Urinary bladder (tissue), 4 donors: ENCODE measurements at places on chromosomes 16 and 17. TPM values are rescaled to one million over a fixed set of nuclear protein-coding genes. Genes with fewer than 3 reads are reported as not detected.
A peak's percentile ranks its signal among the peaks of the same experiment; 100 is the strongest.

DNA sequence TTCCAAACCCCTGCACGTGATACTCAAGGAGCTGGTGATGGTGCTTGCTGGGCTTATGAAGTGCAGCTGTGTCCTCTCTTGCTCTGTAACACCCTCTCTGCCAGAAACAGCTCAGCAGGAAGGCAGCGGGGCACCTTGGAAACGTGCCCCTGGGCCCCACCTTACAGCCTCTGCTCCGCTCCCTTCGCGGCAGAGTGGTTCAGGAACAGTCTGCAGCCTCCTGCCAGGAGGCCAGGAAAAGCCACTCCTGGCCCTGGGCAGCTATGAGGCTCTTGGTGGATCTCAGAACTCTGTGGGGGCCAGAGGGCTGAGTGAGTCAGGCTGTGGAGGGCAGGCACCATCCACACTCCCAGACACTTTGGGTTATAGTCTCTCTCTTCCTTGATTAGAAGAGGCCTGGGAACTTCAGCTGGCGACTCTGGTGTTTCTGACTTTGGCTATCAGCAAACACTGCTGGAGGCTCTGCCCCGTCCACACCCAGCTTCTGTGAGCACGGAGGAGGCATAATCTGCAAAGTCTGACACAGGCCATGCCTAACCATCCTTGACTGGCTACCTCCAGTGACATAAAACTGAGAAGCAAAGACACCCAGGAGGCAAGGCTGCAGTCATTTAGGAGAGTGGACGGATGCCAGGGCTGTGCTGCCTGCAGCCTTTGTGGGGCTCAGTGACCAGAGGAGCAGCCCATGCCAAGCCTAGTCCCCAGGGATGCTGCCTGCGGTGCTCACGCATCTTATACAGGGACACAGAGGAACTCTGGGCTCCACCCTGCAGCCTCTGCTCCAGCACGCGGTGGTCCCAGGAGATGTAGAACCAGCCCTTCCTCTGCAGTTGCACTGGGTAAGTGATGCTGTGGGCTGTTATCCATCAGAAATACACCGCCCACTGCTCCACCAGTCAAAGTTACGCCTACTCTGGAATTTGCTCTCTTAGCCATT lies 65.3 kb downstream of the METRNL start:
- no peak for DNase-seq

GSDMA gene
- total RNA-seq = 0.21 TPM

IL34 gene
- total RNA-seq = 10.6 TPM

SHBG gene
- 0.32 TPM for total RNA-seq

DNA sequence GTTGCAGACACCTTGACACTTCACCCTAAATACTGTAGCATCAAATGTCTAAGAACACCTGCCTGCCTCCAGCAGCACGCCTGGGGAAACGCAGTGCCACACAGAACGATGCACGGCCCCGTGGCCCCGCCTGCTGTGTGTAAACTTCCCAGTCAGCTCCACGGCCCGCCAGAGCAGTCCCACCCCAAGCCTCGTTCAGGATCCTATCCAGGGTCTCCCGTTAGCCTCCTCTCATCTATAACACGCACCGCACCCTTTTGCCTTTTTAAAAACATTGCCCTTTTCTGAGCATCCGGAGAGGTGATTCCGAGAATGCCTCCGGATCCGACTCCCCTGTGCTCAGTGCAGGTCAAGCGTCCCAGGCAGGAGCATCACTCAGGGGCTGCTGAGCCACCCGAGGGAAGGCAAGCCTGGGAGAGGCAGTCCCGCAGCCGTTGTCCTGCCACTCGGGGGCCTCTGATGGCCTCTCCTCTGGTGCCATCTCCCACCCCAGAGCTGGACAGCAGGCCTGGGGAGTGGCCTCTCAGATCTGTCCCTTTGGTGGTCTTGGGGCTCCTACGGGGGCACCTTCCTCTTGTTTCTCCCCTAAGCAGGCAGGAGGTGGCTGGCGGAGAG lies 37.9 kb upstream of the SLC38A10 start:
- DNase-seq = no peak

FBXO39 gene
- total RNA-seq = 0.90 TPM

PLEKHH3 gene
- 15.7 TPM for total RNA-seq

GRCh38 chr17:71342737-71343136 lies 778.1 kb upstream of the SOX9 start:
- DNase-seq = no peak

- DNase-seq = no peak
These were observed 9.3 kb upstream of the TNFRSF17 start for GRCh38 chr16:11955713-11956123.

IL21R gene
- 0.53 TPM for total RNA-seq

NLE1 gene
- 11.7 TPM for total RNA-seq

ADAD2 gene
- total RNA-seq = 0.21 TPM

GRCh38 chr16:81740169-81740568 lies 38.9 kb upstream of the PLCG2 start:
- DNase-seq = no peak

- DNase-seq = no peak
These were observed 1.2 kb downstream of the ABCA5 start for GRCh38 chr17:69325518-69326376.

DNA sequence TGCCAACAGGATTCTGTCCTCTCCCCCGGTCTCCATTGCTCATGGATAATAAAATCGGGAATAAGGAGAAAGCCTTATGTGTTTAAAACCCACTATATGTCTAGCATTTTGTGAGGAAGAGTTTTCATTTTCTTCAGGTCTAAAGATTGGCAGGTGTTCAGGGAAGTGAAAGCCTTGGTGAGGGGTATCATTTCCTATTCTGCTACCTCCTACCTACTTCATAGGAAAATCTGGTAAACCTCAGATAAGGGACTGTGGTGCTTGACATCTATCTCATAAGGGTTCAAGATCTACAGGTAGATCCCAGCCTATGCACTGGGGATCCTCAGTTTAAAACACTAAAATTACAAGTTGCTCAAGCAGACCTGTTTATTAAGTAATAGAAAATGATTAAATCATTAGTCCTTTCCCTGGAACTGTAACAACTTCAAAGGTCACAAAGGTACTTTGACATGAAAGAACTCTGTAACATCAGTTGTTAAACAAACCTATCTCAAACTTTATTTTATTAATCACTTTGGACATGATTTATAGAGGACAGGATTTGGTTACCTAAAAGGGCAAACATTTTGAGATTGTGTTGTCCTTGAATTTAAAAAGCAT lies 6.5 kb downstream of the MOSMO start:
- no peak for DNase-seq

GRCh38 chr16:12453832-12454231 lies 349.9 kb downstream of the CPPED1 start:
- no peak for DNase-seq

WFIKKN1 gene
- 0.37 TPM for total RNA-seq

- no peak for DNase-seq
These were observed 7.9 kb upstream of the MT2A start for GRCh38 chr16:56600398-56600999.

DNA sequence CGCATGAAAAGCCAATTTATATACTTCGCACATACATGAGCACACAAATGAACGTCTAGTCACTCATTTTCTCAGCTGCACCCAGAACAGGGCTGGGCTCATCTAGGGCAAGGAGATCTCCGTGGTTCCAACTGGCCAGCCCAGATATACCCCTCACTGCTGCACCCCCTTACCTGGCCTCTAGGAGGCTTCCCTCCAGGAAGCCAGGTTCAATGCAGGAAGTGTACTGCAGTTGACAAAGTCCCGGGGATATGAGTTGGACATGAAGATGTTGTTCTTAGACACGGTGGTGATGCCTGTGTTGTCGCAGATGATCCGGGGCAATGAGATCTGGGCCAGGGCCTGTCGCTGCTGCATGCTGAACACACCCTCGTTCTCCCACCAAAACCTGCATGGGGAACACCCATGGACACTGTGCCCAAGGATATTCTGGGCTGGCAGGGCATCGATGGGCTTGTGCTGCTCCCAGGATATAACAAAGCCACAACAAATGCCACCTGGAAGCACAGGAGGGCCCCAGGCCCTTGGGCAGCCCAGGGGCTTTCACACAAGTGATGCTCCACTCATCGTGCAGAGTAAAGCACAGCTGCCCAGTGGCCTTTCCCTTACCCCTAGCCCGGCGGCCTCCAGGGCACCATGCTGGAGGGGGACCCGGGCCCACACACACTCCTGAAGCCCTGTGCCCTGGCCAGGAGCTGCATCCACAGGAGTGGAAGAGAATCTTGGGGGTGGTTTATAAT lies 10.1 kb downstream of the MPO start:
- no peak for DNase-seq

GRCh38 chr17:66255112-66255511 lies 25.9 kb upstream of the APOH start:
- peak; percentile 56 for DNase-seq

- DNase-seq = peak; percentile 78
These were observed 120.5 kb downstream of the ZFHX3 start for GRCh38 chr16:72927199-72928089.

GRCh38 chr16:11303405-11304138 lies 22.4 kb upstream of the PRM1 start:
- peak; percentile 58 for DNase-seq

DNA sequence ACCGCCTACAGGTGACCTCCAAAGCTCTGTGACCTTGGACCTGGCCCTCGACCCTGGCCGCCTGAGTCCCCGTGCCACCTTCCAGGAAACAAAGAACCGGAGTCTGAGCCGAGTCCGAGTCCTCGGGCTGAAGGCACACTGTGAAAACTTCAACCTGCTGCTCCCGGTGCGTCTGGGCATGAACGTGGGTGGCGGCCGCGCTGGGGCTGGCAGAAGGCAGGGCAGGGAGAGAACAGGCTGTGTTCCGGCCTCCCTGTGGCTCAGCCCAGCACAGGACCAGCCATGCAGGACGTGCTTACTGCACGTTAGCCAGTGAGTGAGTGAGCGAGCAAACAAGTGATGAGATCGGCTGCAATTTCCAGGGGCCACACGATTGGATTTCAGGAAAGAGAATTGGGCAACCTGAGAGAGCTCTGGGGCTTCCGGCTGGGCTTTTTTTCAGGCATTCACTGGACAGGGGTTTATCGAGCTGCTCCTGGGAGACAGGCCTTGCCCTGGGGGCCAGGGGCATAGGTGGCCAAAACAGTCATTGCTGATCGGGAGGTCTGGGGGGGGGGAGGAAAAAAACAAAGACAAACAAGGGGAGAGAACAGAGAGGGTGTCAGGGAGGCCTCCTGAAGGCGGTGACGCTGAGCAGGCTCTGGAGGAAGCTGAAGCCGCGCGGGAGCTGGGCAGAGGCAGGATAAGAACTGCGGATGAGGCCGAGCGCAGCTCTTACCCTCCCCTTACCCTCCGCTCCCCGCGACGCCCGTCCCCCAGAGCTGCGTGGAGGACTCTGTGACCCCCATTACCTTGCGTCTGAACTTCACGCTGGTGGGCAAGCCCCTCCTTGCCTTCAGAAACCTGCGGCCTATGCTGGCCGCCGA lies 16.9 kb downstream of the ITGAX start:
- DNase-seq = no peak

GRCh38 chr17:50531428-50532025 lies 1.0 kb upstream of the EPN3 start:
- no peak for DNase-seq

CNTD1 gene
- total RNA-seq = 0.37 TPM

GRCh38 chr16:29903590-29903989 lies 3.3 kb downstream of the ASPHD1 start:
- DNase-seq = no peak

CAPNS2 gene
- 17.9 TPM for total RNA-seq

GFAP gene
- 0.53 TPM for total RNA-seq

GDPD3 gene
- 4.6 TPM for total RNA-seq

DNA sequence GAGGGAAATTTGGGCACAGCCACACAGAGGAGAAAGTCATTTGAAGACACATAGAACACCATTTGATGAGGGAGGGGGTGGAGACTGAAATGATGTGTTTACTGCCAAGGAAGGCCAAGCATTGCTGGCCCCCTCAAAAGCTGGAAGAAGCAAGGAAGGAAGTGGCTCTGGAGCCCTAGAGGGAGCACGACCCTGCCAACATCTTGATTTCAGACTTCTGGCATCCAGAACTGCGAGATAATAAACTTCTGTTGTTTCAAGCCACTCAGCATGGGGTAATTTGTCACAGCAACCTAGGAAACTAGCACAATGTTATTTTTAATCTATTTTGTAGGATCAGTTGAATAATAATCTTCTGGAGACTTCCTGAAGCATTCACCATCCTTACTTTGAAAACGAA lies 314.8 kb upstream of the GOT2 start:
- DNase-seq = no peak

TNFRSF17 gene
- total RNA-seq = not detected

DNA sequence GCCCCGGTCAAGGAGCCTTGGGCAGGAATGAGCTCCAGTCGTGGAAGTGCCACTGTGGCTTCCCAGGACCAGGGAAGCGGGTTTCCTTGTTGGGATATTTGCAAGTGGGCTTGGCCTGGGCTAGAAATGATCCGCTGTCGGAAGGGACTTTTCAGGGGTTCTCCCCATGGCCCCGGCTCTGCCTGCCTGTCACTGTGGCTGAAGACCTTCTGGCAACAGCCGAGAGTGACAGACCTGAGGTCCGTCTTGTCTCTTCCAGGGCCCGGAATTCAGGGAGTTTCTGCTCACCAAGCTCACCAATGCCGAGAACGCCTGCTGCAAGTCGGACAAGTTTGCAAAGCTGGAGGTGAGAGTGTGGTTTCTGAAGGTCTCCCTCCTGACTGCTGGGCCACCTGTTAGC lies 57.7 kb downstream of the OR1D5 start:
- no peak for DNase-seq

- DNase-seq = no peak
These were observed 22.2 kb upstream of the CLEC18C start for GRCh38 chr16:70151391-70151790.

ENKD1 gene
- 10.3 TPM for total RNA-seq

DNA sequence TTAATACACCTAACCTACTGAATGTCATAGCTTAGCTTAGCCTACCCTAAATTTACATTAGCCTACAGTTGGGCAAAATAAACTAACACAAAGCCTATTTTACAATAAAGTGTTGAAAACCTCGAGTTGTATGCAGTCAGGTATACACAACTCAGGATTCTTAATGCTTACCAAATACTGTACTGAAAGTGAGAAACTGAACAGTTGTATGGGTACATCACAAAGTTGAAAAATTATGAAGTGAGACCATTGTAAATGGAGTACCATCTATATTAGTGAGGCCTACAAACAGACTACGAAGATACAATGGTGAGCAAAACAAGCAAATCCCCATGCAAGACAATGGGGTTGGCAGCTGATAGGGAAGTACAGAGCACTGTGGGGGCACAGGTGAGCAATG lies 79.7 kb downstream of the VAT1L start:
- no peak for DNase-seq

RAB37 gene
- total RNA-seq = 3.2 TPM

GRCh38 chr16:50093607-50094539 lies 28.1 kb downstream of the HEATR3 start:
- DNase-seq = no peak

GRCh38 chr16:31268033-31268365 lies 8.2 kb downstream of the ITGAM start:
- DNase-seq = no peak

- DNase-seq = no peak
These were observed 21.9 kb downstream of the PRKAR1A start for GRCh38 chr17:68533887-68534694.
